ENCODE measurements at places on chromosomes 6 and 20.

GRCh38 chr6:20166210-20166609, 46.1 kb downstream of the MBOAT1 start:
- DNase-seq, result no peak

DNA sequence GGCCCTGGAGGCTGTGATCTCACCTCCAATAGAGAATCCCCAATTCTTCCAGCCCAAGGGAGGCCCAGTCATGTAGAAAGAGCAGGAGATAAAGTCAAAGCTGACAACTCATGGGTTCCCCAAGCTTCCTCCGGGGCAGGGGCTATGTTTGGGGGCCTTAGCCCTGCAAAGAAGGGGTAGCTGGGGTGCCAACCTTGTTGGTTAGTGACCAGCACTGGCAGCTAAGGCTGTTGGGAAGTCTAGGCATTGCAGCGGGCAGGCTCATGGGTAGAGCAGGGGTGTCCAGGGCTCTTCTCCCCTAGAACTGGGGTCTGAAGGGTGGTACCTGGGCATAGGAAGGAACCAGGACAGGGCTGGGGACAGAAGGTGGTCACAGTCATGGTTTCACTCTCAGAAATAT, 36.4 kb downstream of the TGM2 start:
- no peak for DNase-seq

DNA sequence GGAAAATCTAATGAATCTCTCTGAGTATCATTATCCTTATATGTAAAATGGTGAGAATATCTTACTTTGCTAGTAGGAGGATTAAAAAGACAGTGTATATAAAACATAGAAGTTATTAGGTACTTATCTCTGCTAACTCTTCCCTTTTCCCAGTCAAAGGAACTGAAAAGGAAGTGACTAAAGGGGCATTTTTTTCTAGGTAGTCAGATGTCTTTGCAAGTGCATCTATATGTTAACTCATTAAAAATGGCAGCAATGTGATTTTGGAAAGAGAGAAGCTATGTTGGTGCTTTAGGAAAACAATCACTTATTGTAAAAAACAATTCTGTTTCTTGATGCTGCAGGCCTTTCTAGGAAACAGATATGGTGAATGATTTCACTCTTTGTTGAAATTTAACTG, 180.9 kb downstream of the SAMD5 start:
- no peak for DNase-seq

- DNase-seq, result no peak
These were observed 34.2 kb upstream of the BTN3A2 start for GRCh38 chr6:26330859-26331217.

DNA sequence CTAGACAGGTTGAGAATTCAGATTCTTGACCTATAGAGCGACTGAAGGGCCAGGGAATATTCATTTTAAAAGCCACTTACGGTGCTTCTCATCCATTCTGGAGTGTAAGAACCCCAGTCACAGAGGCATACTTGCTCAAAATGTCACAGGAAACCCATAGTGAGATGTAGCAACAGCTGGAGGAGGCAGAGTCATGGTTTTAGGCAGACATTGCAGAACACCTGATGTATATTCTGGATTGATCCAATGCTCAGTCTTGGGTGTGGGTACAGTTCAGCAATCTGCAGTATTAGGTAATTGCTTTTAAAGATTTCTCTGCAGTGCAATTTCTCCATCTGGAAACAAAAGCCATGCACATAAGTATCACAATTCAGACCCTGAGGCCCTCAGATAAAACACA, 137.4 kb upstream of the SLC22A23 start:
- no peak for DNase-seq

DNA sequence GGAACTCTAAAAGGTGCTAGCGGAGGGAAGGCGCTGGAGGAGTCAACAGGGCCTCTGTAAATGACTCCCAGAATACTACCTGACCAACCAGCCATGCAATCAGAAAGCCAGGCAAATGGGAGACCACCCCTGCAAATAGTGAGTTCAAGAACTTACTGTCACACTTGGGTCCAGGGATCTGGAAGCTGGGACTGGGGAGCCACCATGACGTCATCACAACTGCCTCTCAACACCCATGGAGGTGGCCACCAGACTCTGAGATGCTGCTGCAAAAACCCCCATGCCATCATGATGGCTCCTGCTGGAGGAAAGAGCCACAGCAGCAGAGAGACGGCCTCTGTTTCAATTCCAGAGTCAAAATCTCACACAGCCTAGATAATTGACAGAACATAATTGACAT, 8.5 kb upstream of the PDYN start:
- no peak for DNase-seq

All from stimulated activated CD4-positive, alpha-beta T cell treated with anti-CD3 and anti-CD28 coated beads, TNF-alpha, amount 100 ng/mL, for 1 hour (primary cell).